ENCODE measurements at places on chromosomes 7 and 10.

DNA sequence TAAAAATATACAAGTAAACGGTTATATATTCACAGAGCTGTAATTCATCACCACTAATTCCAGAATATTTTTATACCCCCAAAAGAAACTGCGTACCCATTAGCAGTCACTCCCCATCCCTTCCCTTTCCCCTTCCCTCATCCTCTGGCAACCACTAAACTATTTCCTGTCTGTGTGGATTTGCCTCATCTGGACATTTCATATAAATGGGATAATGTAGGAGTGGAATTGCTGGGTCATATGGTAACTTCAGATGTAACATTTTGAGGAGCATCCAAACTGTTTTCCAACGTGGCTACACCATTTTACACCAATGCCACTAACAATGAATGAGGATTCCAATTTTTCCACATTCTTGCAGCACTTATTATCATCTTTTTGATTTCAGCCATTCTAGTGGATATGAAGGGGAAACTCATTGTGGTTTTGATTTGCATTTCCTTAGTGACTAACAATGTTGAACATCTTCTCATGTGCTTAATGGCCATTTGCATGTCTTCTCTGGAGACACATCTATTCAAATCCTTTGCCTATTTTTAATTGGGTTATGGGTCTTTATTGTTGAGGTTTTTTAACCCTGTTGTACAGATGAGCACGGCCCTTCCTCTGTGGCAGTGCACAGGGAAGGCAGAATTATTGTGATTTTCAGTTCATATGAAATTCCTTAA is 79.2 kb downstream of the RBM20 start:
- DNase-seq: no peak

DNA sequence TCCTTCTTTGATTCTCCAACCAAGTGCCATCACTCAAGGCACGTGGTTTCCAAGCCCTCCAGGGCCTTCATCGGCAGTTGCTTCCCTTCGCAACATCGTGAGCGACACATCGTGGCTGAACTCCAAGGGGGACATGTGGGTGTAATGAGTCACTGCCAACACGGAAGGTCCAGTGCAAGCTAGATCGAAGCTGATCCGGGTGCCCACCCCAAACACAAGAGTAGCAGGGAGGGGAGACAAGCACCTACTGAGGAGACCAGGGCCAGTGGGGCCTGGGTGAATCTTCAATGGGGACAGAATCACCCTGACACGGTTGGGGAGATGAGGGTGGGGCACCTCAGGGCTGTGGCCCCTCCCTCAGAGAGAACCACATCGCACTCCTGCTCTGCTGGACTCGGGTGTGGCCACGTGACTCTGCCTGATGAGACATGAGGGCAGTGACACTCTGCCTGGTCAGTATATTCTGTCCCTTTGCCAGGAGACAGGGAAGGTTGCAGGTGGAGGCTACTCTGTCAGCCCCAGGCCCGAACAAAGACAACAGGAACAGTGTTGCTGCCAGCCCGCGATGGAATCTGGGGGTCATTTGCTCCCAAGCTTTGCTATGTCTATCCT is 36.8 kb upstream of the HSPA12A start:
- DNase-seq: no peak

- DNase-seq: no peak
Observed at GRCh38 chr10:24288581-24288980, 79.6 kb downstream of the KIAA1217 start.

DNA sequence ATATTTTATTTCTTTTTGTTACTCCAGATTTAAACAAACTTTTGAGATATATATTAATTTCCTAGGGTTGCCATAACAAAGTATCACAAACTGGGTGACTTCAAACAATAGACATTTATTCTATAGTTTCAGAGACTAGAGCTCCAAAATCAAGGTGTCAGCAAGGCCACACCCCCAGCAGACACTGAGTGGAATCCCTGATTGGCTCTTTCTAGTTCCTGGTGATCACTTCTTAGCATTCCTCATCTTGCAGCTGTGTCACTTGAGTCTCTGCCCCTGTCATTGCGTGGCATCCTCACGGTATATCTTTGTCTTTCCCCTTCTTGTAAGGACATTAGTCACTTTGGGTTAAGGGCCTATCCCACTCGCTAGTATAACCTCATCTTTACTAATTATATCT is 7.6 kb upstream of the SLC26A3 start:
- no peak for DNase-seq

- DNase-seq: no peak
Observed at GRCh38 chr7:41149576-41149975, 553.3 kb downstream of the INHBA start.

- no peak for DNase-seq
Observed at GRCh38 chr10:85863301-85864172, 503.1 kb downstream of the GRID1 start.

DNA sequence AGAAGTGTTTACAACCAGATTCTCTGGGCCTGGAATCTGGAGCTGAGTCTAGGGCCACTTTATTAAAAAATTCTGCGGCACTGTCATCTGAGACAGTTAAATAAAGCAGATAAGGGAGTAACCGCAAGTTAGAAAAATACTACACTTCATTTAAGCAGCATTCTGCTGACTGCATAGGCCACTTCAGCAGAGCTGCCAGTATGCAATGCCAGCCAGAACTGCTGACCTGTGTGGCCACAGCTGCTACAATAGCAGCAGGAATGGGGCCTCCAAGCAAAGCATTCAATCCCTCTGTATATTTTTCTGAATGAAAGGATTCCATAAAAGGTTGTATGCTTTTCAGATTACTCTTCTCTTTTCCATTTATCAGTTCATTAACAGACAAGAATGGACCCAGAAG is 136.0 kb downstream of the COL28A1 start:
- DNase-seq: no peak

GRCh38 chr7:112205343-112206237 is 609 bp downstream of the DOCK4 start:
- peak; percentile 60 for DNase-seq

GRCh38 chr10:133396035-133396624 is 2.2 kb downstream of the MTG1 start:
- DNase-seq: no peak

- DNase-seq: no peak
Observed at GRCh38 chr7:154837622-154838021, 165.3 kb downstream of the PAXIP1 start.

DNA sequence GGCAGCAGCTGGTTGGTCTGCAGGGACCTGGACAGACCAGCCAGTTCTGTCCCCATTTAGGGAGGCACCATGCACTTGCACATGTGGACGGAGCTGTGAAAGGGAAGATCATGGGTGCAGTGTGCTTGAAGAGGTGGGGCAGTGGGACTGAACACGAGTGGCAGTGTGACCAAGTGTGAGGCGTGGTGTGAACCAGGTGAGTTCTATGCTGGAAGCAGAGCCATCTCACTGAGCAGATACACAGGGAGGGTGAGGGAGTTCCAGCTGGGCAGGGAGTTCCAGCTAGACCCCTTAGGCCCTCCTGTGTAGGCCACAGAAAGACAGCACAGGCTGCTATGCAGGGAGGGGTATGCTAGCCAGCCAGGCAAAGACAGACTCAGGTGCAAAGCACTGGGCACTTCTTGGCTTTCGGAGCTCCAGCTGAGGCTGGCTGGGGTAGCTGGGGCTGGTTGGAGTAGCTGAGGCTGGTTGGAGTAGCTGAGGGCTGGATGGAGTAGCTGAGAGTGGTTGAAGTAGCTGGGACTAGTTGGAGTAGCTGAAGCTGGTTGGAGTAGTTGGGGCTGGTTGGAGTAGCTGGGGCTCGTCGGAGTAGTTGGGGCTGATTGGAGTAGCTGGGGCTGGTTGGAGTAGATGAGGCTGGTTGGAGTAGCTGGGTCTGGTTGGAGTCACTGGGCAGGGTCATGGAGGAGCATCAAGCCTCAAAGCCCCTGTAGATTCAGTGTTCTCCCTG is 90.9 kb downstream of the HIP1 start:
- no peak for DNase-seq

GRCh38 chr7:41147606-41148485 is 555.0 kb downstream of the INHBA start:
- DNase-seq: no peak

DNA sequence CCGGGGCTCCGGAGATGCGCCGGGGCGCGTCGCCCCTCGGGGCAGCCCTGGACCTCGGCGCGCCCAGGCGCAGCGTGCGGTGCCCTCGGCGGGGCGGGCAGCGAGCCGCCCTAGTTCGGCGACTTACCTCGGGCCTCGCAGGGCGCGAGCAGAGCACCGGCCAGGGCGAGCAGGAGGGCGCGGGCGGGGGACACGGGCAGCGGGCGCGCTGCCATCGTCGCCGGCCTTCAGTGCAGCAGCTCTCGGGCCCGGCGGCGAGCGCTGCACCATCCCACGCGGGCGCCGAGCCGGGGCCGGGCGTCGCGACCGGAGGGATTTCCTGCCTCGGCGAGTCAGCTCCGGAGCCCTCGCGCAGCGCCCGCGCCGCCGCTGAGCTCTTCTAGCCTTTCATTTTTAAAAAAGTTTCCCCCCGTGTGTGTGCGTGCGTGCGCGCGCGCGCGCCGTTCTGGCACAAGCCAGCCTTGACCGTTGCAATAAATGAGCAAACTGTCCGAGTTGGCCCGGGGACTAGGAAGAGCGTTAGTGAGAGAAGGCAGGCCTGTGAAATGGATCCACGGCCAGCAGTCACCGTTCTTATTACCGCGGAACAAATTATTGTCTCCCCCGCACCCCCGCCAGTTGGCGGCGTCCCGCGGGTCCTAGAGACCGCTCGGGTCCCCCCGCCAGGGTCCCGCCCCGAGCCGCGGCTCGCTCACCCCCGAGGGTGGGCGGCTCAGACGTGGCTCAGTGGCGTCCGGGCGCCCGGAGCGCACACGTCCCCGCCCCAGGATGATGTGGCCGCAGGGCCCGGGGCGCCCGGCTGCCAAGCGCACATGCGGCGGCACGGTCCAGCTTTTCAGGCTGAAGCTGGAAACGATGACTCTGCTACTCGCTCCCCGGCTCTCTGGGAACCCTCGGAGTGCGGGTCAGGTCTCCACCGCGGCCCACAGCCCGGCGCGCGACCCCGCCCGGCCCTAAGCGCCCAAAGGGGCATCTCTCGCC is at the start of gene ADAM12:
ADAM12 (minus strand) TSS at position 547 of the 981 bp plus-strand sequence; CDS start at position 215, 332 bp downstream.
- no peak for DNase-seq

- peak; percentile 50 for DNase-seq
Observed at GRCh38 chr7:64098-64915, 128.1 kb upstream of the FAM20C start.

- DNase-seq: no peak
Observed at GRCh38 chr7:91344911-91345310, 80.7 kb downstream of the FZD1 start.

DNA sequence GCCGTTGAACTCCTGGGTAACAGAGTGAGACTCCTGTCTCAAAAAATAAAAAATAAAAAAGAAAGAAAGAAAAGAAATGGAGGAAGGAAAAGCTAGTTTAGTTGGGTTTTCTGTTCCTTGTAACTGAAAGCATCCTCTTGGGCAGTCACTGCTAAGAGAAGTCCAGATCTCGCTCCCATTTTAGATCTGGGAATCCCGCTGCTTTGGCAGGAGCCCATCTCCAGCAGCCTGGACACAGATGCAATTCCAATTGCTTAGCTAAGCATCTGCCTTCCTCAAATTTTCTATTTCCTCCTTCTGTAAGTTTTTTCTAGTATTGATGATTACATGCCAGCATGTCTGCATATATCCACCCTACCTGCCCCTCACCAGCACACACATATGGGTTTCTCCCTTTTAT is 54.1 kb downstream of the DENND2A start:
- DNase-seq: no peak

DNA sequence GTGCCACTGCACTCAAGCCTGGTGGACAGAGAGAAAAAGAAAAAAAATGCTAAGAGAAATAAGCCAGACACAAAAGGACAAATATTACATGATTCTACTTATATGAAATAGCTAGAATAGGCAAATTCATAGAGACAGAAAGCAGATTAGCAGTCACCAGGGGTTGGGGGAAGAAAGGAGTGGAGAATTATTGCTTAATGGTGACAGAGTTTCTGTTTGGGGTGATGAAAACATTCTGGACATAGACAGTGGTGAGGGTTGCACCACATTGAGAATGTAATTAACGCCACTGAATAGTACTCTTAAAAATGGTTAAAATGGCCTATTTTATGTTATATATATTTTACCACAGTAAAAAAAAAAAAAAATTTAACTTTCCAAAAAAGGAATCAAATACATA is 6.4 kb upstream of the NT5C2 start:
- DNase-seq: no peak

GRCh38 chr10:81724431-81724830 is 150.6 kb upstream of the NRG3 start:
- no peak for DNase-seq

GRCh38 chr7:65820287-65820950 is 52.5 kb upstream of the VKORC1L1 start:
- DNase-seq: no peak

DNA sequence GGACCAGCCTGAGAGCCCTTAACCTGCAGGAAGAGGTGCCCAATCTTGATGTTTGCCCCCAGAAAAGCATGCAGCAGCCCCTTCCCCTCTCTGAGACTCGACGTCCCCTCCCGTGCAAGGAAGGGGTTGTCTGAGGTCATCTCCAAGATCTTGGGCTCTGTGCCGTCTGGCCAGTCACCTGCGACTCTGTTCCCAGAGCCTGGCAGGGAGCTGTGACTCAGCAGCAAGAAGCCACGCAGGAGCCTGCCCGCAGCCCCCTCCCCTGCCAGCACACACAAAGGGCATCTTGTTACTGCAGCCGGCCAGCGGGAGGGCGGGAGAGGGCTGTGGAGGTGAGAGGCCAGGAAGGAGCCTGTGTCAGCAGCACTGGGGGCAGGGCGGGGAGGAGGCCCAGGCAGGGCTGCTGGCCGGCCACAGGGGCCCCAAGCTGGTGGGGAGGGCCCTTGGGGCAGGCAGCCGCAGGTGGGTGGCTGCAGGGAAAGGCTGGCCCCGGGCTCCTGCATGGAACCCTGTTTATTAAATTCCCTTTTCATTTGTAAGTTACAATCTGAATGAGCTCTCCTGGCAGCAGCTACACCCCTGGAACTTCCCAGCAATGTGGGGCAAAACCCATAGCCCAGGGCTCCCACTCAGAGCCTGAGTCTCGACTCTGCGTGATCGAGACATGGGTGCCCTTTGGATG is 103.7 kb upstream of the ZMIZ1 start:
- no peak for DNase-seq

GRCh38 chr10:72567421-72567820 is 58.5 kb downstream of the MICU1 start:
- DNase-seq: no peak

GRCh38 chr7:94823947-94824346 is 83.4 kb upstream of the PPP1R9A start:
- no peak for DNase-seq

DNA sequence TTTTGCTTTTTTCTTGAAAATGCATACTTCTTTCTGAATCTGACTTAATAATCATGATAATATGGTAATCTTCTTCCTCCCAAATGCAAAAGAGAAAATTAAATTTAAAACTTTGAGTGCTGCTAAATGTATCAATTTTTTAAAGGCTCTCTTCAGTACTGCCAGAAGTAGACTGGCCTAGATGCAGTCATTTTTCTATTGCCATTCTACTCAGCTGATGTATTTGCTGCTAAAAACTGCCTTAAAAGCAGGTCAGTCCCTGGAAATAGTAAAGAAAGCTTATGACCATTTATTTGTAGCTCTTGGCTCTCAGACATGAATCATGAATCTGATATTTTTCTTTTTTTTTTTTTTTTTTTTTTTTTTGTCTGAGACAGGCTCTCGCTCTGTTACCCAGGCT is 28.5 kb downstream of the NAPEPLD start:
- no peak for DNase-seq

GRCh38 chr10:124155781-124156435 is 62.5 kb upstream of the CHST15 start:
- DNase-seq: no peak

GRCh38 chr10:13106387-13107045 is 6.6 kb downstream of the OPTN start:
- DNase-seq: no peak
